Muscle of arm (tissue), 14 donors: ENCODE measurements at places on chromosomes 5 and 9.

- no peak for DNase-seq
Measured at GRCh38 chr9:97930972-97931371, 7.0 kb downstream of the HEMGN start.

DNA sequence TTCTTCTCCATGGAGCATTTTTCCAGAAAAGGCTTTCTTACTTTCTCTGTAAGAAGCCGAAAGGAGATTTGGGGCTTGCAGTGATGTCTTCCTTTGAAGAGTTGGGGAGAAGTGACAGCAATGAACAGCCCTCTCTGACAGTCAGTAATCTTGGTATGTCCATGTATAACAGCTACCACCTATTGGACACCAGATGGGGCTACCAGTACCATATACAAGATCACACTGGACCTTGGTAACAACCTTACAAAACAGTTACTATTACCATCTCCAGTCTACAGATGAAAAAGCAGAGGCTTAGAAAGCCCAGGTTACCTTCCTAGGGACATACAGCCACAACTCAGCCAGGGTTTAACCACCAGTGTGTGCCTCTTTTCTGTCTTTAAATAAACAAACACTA lies 272.7 kb upstream of the TRPC7 start:
- DNase-seq: no peak

DNA sequence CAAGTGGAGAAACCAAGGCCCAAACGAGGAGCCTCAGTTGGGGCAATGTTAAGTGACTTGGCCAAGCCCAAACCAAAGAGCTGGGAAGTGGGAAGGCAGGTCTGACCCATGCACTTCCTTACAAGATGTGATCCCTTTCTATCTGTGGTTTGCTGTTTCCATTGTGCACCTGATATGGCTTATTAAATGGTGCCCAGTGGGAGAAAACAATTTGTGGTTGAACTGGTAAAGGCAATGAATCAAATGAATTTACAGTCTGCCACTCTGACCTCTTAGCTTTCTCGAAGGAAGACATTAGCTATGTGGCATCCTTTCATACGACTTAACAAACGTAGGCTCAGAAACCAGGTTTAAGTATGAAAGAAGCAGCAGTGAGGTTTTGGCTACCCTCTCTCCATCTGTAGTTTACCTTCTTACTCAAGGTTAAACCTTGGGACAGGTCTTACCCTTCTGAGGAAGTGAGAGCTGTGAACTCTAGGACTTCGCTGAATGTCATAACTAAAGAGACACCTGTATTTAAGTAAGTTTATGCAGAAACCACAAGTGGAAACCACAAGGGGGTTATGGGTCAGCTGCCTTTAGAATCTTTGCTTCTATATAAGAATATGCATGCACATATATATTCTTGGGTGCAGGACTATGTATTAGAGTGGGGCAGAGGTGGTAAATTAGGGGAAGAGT lies 100.5 kb upstream of the SPATA31D4 start:
- DNase-seq: no peak

DNA sequence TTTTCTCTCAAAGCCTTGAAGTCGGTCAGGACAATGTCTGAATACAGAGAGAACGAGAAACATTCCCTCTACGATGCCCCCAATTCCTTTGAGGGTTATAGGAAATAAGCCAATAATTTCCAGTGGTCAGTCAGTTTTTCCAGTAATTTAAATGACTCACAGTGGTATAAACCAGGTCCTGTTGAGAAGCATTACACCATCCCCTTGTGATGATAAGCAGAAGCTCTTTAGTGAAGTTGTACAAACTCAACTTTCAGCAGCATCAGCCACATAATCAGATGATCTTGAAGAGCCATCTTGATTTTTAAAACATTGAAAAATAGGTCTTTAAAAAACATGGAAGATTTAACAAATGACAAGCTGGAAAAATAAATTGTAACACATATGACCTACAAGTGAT lies 173.9 kb upstream of the ZNF462 start:
- no peak for DNase-seq

- no peak for DNase-seq
Measured at GRCh38 chr5:172266676-172267092, 16.9 kb downstream of the UBTD2 start.

GRCh38 chr9:31683116-31683515 lies 701.3 kb upstream of the ACO1 start:
- peak; percentile 7 for DNase-seq

GRCh38 chr9:94085062-94085639 lies 887 bp downstream of the PTPDC1 start:
- no peak for DNase-seq

DNA sequence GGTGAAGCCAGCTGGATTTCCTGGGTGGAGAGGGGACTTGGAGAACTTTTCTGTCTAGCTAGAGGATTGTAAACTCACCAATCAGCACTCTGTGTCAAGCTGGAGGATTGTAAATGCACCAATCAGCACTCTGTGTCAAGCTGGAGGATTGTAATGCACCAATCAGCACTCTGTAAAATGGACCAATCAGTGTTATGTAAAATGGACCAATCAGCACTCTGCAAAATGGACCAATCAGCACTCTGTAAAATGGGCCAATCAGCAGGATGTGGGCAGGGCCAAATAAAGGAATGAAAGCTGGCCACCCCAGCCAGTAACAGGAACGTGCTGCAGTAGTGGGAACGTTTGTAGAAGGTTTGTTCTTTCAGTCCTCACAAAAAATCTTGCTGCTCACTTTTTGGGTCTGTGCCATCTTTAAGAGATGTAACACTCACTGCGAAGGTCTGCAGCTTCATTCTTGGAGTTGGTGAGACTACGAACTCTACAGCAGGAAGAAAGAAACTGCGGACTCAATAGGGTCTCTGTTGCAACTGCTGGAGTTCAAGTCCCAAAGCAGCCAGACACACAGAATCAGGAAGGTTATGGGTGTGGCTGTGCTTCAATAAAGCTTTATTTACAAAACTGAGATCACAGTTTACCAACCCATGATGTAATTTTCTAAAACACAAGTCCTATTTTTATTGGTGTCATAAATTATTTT lies 145.7 kb upstream of the ERCC6L2 start:
- no peak for DNase-seq

- DNase-seq: no peak
Measured at GRCh38 chr5:138102454-138103318, 18.9 kb downstream of the WNT8A start.

GRCh38 chr5:176647843-176648473 lies 674 bp downstream of the TSPAN17 start:
- no peak for DNase-seq

GRCh38 chr9:125407974-125408900 lies 146.6 kb downstream of the GAPVD1 start:
- DNase-seq: peak; percentile 85

DNA sequence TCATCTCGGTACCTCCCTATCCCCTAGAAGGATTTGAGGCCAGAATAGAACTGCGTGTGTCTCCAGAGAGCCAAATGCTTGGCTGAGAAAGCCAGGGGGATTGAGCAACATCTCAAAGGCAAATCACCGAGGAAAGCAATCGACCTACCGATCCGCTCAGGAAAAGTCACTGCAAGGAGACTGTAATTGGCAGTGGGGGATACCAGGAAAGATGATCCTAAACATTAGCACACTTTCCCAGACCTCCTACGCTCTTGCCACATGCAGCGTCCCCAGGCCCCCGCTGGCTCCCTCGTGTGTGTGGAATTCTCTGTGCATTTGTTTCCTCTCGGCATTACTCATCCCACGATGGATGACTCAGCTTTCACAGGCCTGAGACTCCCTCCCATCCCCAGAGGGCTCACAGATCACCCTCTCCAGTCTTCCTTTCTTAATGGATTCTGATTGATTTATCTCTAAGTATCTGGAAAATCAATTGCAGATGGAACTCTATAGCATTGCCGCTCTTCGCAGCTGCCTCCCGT lies 82.2 kb upstream of the ICE1 start:
- DNase-seq: peak; percentile 57

DNA sequence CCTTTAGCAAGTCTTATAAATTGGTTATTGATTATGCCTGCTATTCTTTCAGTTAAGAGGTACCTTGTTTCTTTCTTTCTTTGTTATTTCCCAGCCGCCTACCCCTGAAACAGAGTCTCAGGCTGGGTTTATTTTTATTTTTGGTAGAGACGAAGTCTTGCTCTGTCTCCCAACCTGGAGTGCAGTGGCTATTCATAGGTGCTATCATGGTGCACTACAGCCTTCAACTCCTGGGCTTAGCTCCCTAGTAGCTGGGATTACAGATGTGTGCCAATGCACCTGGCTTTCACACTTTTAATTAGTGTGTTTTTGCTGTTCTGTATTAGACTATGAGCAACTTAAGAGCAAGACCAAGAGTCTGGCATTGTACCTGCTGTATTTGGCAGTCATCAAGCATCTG lies 14.2 kb downstream of the MAML1 start:
- DNase-seq: no peak

DNA sequence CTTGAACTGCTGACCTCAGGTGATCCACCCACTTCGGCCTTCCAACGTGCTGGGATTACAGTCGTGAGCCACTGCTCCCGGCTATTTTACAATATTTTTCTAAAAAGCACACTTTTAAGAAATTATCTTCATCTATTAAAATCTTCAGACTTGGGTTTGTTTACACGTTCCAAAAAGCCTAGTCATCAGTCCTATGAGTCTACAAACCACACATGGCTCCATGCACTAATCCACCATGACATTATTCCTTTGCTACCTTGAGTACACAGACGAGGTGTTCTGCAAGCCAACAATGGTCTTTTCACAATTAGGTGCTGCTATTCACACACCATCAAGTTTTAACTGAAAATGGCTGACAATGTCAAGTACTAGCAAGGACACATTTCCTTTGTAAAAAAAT lies 41.0 kb downstream of the TRPM6 start:
- no peak for DNase-seq

- no peak for DNase-seq
Measured at GRCh38 chr5:26757941-26758340, 280.4 kb downstream of the CDH9 start.

DNA sequence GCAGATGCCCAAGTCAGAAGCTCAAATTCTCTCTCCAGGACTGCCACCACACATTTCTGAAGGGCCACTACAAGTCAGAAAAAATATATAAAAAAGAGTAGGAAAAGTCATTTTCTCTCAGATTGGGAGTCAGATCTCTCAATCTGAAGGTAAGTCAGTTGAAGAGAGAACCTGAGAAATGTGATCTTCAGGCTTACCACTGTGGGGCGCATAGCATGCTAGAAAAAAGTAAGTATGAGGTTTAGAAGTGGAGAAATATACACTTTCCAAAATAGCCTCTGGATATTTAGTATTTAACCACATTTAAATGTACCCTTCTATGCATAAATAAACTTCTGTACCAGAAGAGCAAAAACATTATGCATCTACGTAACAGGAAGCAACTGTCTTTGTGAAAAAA lies 800.7 kb upstream of the CTNND2 start:
- DNase-seq: no peak

DNA sequence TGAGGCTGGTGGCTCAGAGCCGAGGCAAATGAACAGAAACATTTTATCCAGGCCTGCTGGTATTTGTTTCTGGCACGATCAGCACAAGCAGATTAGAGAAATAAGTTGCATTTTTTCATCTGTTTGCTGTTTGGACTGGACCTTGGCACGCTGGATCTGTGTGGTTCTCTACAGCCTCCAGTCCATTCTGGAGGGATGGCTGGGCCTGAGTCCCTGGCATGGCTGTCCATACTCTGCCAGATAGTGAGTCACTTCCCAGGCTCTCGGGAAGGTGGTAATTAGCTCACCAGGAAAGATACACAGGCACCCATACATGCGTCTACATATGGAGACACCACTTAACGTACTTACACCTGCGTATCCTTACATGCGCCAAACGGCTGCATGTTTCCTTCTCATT lies 78.6 kb downstream of the SPRY4 start:
- DNase-seq: peak; percentile 31

DNA sequence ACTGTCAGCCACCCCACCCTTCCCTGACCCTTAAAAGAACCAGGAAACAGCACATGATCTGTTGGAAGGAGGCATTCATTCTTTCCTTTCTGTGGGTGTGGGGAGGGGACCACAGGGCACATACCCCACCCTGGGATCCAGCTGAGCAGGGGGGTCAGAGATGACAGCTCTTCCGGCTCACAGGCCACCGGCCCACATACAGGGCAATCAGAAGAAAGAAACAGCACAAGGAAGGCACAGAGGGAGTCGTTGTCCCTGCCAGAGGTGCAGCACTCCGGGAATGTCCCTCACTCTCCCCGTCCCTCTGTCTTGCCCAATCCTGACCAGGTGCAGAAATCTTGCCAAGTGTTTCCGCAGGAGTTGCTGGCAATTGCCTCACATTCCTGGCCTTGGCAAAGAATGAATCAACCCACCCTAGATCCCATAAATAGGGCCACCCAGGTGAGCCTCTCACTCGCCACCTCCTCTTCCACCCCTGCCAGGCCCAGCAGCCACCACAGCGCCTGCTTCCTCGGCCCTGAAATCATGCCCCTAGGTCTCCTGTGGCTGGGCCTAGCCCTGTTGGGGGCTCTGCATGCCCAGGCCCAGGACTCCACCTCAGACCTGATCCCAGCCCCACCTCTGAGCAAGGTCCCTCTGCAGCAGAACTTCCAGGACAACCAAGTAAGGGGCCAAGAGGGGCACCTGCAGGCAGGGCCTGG lies at the start of gene LCN2:
Gene LCN2 (plus strand): TSS at position 453 of the 701 bp plus-strand sequence. CDS start 73 bp downstream, at position 526.
- DNase-seq: no peak

GRCh38 chr5:158845941-158846340 lies 253.8 kb downstream of the EBF1 start:
- DNase-seq: no peak

GRCh38 chr5:143331956-143332355 lies 71.5 kb downstream of the NR3C1 start:
- DNase-seq: no peak

- DNase-seq: no peak
Measured at GRCh38 chr5:51468196-51468595, 84.9 kb downstream of the ISL1 start.

- peak; percentile 66 for DNase-seq
Measured at GRCh38 chr9:133682818-133683585, 46.8 kb downstream of the DBH start.

GRCh38 chr5:14174230-14174636 lies 31.1 kb downstream of the TRIO start:
- DNase-seq: no peak

DNA sequence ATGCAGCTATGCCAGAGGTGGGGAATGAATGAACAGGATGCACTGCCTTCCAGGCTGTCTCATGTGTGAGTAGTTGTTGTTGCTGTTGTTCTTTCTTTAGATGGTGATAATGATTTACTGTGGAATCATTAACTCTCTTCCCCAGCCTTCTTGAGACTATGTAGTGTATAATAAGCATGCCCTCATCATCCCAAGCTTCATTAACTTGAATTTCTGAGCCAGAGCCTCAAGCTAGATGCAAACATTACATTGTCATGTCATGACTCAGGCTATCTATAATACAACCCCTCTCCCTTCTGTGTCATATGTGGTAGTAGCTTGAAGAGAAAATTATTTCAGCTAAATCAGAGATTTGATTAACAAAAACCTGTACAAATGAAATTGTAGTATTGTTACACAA lies 10.0 kb upstream of the ADAMTSL1 start:
- DNase-seq: no peak

DNA sequence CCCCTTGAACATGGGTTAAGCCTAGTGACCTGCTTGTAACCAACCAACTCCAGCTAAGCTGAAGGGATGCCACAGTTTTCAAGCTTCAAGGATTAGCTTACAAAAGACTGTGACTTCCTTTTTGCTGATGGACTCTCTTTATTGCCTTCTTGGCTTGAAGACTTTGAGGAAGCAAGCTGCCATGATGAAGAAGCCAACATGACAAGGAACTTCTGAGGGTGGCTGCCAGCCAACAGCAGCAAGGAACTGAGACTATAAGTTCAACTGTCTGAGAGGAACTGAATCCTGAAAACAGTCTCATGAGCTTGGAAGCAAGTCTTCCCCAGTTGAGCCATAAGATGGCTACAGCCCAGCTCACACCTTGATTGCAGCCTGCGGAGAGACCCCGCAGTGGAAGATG lies 116.1 kb upstream of the TAF11L2 start:
- no peak for DNase-seq

GRCh38 chr5:178474562-178475184 lies 115.5 kb downstream of the COL23A1 start:
- no peak for DNase-seq
